Erythroblast (primary cell): ENCODE measurements at places on chromosomes 2 and 18.

GRCh38 chr2:159140070-159140769 is 146.3 kb downstream of the WDSUB1 start:
- peak; percentile 62 for DNase-seq

DNA sequence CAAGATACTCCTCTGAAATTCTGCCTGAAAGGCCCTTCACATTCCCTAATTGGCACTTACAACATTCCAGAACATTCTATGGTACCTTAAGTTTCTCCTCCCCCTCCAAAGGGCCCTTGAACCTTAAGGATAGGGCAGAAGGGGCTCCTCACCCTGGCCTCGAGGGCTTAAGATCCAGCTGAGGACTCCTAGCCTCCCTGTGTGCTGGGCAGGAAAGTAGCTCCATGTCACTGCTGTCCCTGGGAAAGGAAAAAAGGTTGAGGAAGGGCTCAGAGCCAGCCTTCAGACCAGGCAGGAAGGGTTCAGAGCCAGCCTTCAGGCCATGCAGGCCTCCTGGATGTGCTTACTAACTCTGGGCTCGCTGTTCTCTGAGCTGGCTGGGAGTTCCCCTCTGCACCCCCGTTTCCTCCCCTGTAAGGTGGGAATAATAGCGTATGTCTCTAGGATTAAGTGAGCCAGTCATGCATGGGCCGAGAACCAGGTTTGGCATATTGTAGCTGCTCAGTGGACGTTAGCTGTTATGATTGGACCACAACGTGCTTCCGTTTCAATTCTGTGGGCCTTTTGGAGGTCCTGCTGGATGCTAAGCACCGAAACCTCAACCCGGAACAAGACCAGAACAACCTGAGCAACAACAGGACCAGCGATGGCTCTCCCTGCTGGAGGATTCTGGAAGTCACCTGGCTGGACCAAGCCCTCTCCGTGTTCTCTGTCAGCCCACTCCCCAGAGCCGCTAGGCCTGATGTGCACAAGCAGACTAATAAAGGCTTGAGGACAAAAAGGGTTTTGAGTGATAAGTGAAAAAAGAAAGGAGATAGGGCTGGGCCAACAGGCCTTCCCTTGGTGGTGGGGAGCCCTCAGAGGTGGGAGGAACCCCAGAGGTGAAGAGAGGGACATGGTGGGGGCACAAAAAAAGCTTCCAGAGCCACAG is 1.0 kb upstream of the B3GNT7 start:
- no peak for DNase-seq

- no peak for DNase-seq
Observed at GRCh38 chr2:117825437-117825836, 10.9 kb downstream of the DDX18 start.

DNA sequence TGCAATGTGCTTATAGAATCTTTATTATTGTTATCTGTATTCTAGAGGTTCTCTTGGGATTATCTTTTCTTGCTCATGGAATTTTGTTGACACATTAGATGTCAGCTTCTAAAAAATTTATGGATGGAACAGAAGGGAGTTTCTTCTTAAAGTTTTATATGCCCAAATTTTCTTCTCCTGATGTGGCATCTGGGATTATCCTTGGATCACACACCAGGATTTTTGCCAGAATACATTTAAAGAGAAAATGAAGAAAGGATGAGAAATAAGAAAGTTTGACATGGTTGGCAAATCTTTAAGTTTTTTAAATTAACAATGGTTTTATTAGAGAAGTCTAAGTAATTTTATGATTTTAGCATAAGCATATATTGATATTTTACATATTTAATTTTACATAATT is 706.7 kb upstream of the TMEFF2 start:
- DNase-seq = no peak

- no peak for DNase-seq
Observed at GRCh38 chr18:23068570-23069310, 66.5 kb upstream of the CABLES1 start.

GRCh38 chr2:33579227-33579626 is 19.9 kb downstream of the FAM98A start:
- DNase-seq = no peak
